ENCODE measurements at places on chromosomes 12 and 14.

- peak; percentile 68 for DNase-seq
These were observed 128.1 kb downstream of the ASCL1 start for GRCh38 chr12:103085541-103085940.

- no peak for DNase-seq
These were observed 2.3 kb downstream of the ABCC9 start for GRCh38 chr12:21938879-21939278.

GRCh38 chr12:48866052-48866711, 512 bp upstream of the RND1 start:
- DNase-seq, result no peak

GRCh38 chr14:22919601-22919921, 612 bp upstream of the RBM23 start:
- DNase-seq, result no peak

DNA sequence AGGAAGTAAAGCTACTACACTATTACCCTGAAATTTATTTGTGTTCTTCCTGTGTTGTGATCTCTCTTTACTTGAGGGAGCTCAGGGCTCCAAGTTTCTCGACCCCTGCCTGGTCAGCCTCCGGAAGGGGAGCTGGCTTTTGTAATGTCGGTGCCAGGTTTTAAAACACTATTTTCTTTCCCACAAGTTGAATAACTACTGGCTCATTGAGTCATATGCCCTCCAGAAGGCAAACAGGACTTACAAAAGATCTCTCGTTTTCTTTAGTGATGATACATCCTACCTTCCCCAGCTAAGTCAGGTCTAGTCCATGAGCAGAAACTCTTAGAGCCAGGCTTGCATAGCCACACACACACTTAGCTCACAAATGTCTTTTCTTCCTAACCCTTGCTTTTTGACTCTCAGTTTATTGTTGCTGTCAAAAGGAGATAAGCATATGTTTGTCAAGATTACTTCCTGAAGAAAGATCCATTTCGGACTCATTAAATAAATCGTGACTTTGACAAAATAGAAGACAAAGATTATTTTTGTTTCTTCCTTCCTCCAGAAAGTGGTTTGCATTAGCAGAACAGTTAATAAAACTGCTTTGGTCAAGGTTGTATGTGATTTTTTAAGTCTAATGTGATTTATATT, 209.8 kb upstream of the FLRT2 start:
- no peak for DNase-seq

- DNase-seq, result no peak
These were observed 37.4 kb downstream of the SLC6A15 start for GRCh38 chr12:84875241-84875640.

DNA sequence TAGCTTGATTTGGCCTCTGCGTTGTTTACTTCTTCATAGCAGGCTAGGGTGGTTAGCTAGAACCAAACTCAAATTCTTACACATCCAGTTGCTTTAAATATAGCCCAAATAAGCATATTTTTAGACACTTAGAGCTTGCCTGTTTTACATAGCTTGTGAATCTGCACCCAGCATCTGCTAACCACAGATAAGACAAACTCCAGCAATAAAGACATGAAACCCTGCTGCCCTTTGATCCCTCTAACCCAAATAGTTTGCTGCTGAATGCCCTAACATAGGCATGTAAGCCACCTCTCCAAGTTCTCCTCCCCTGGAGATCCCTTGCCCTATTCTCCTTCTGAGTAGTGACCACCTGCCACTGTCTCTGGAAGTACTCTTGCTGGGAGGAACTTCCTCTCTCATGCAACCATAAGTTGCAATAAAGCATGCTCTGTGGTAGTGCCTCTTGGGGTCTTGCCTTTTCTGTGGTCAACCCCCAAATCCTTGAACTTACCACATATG, 185.6 kb downstream of the TMEM117 start:
- DNase-seq, result no peak

DNA sequence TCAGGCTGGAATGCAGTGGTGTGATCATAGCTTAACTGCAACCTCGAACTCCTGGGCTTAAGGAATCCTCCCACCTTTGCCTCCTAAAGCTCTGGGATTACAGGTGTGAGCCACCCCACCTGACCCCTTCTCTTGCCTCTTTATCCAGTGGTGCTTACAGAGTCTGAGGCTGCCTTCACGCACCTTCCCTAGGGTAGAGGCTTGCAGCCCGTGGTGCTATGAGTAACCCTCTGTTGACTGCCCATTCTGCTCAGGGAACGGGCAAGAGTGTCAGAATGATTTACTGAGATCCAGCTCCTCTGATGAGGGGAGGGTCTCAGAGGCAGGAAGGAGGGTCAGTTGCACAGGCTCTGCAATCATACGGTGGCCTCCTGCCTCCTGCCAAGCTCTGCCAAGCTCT, 125.1 kb upstream of the TBX3 start:
- no peak for DNase-seq

- DNase-seq, result no peak
These were observed 7.3 kb downstream of the LHX5 start for GRCh38 chr12:113464452-113464775.

All from NCI-H345 (cell line).